Heart right ventricle (tissue), 16 donors: ENCODE measurements at places on chromosomes 5 and 9. TPM values are rescaled to one million over a fixed set of nuclear protein-coding genes. Genes with fewer than 3 reads are reported as not detected.

The AMBP gene
- total RNA-seq: not detected

The HSPB3 gene
- total RNA-seq: 322 TPM

The SLC28A3 gene
- total RNA-seq: 0.17 TPM

The OBP2B gene
- not detected for total RNA-seq

The KIAA0825 gene
- 2.4 TPM for total RNA-seq

The CFAP77 gene
- total RNA-seq: 0.57 TPM

The FAM78A gene
- 43.4 TPM for total RNA-seq

The ANGPTL2 gene
- 42.8 TPM for total RNA-seq

The MEGF10 gene
- 0.23 TPM for total RNA-seq

The PCDH12 gene
- 12.1 TPM for total RNA-seq

The NUDCD2 gene
- total RNA-seq: 12.2 TPM

The ANKRD34B gene
- not detected for total RNA-seq

The SIL1 gene
- 61.1 TPM for total RNA-seq

The PDE4D gene
- 83.2 TPM for total RNA-seq

The IL13 gene
- not detected for total RNA-seq

The ELAVL2 gene
- total RNA-seq: 0.23 TPM

DNA sequence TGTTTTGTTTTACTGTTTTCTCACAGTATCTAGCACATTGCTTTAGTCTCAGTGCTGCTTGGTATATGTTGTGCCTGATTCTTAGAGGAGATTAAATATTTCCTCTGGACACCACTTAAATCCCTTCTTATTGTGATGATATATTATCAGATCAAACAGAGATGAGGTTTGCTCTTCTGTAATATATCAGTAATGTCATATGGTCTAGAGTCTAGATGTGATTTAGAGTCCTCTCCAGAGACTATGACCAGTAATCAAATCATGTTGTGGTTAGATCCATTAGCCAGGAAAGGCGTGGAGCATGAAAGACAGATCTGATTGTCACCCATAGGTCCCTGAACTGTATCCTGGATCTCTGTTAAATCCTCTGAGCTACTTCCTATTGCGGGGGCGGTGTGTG lies 24.4 kb downstream of the CAMK4 start:
- no peak for DNase-seq

DNA sequence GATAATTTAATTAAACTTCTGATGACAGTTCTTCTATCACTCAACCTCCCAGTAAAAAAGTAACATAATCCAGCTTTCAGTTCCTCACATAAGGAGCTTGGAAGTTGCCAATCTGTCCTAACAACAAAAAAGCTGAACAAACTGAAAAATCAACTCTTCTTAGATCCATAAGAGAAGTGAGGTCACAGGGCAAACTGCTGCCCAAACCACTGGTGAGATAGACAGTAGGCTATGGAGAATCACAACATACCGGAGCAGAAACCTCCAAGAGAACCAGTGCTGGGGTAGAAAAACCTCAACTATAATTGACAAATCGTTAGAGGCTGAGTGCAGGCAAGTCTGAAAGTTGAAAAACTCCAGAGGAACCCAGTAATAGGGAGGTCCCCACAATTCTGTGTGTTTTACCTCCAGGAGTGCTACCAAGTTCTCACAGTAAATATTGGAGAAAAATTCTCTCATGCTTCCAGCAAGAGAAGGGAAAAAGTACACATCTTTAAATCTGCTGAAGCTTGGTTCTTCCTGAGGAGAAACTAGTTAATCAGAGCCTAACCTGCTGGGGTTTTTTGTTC lies 300.0 kb downstream of the PDE4D start:
- no peak for DNase-seq

- DNase-seq: no peak
These were observed 1.4 kb downstream of the NCS1 start for GRCh38 chr9:130173666-130173983.

DNA sequence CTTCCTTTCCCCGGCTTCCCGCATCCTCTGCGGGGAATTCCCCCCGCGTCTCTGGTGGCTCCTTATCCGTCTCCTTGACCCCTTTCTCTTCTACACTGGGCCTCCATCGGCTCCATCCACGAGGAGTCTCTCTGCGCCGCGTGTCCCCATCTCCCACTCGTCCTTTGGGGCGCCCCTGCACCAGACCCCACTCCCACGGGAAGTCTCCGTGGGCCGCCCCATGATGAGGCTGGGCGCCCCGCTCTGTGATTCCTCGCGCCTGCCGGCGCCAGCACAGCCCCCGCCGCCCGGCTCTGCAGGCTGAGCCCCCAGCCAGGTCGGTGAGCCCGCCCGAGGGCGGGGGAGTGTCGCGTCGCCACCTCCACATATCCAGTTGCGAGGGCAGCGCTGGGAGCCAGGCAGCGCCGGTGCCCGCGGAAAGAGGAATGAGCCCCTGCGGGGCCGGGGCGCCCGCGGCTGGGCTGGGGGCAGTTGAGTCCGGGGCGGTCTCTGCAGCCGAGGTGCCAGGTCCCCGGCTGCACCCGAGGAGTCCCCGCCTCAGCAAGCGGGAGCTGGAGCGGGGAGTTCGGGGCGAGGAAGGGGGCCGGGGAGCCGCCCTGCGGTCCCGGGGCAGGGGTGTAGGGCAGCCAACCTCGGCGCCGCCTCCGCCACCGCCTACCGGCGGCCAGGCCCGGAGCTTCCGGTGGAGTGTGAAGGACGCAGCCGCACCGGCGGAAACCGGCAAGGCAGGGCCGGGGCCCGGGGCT lies 2.1 kb upstream of the TRAF1 start:
- peak; percentile 73 for DNase-seq

DNA sequence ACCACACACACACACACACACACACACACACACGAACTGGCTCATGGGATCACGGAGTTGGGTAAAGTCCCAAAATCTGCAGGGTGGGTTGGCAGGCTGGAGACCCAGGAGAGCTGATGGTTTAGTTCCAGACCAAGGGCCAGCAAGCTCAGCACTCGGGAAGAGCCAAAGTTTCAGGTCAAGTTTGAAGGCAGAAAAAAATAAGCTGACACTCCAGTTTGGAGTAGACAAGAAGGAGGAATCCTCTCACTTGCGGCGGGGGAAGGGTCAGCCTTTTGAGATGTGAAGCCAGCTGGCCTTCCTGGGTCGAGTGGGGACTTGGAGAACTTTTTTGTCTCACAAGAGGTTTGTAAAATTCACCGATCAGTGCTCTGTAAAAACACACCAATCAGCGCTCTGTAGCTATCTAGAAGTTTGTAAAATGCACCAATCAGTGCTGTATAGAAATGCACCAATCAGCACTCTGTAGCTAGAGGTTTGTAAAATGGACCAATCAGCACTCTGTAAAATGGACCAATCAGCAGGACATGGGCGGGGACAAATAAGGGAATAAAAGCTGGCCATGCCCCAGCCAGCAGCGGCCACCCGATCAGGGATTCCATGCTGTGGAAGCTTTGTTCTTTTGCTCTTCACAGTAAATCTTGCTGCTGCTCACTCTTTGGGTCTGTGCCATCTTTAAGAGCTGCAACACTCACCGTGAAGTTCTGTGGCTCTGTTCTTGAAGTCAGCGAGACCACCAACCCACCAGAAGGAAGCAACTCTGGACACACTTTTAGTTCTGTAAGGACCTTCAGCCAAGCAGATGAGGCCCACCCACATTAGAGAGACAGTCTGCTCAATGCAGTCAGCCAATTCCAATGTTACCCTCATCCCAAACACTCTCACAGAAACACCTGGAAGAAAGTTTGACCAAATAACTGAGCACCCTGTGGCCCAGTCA lies 37.8 kb upstream of the UNC5A start:
- no peak for DNase-seq

- no peak for DNase-seq
These were observed 370.0 kb downstream of the HINT1 start for GRCh38 chr5:130795037-130795436.

- DNase-seq: no peak
These were observed 1.4 kb upstream of the CERCAM start for GRCh38 chr9:128419061-128419925.

DNA sequence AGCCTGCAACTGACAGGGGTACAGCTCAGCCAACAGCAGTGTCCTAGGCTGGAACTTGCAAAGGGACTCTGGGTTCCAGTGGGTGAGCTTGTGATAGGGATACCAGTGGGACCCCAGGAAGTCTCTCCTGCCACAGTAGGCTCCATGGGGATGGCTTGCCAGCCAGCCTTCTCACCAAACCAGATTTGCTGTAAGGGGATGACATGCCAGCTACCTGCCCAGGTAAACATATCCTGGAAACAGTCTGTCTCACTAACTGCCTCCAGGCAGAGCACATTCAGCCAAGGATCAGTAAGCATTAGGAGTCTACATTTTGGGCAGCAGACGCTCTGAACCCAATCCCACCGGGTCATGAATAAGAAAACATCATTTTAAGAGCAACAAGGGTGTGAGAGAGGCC lies 49.9 kb downstream of the SIL1 start:
- DNase-seq: no peak

GRCh38 chr9:123871781-123872180 lies 58.1 kb downstream of the DENND1A start:
- DNase-seq: no peak

GRCh38 chr5:150786876-150787275 lies 8.3 kb downstream of the SMIM3 start:
- no peak for DNase-seq

- DNase-seq: no peak
These were observed 43.1 kb downstream of the COL27A1 start for GRCh38 chr9:114198249-114199040.

- no peak for DNase-seq
These were observed 75.6 kb downstream of the CRB2 start for GRCh38 chr9:123431581-123431980.

GRCh38 chr9:92295827-92296258 lies 2.3 kb upstream of the IARS1 start:
- DNase-seq: no peak

GRCh38 chr9:122015170-122015821 lies 77.8 kb downstream of the TTLL11 start:
- DNase-seq: no peak

DNA sequence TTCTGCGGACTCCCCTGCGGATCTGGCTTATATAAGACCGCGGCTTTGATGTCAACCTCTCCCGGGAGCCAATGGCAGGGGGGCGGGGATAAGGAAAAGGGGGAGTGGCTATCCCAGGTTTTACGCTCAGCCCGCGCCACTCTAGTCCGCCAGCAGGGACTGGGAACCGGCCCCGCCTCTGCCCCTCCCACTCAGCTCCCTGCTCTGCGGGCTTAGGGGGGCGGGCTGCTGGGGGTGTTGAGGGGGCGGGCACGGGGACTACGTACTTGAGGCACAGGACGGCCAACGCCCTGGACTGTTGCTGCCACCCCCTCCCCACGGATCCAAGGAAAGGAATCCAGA lies at the start of gene HAND1:
HAND1 (minus strand) TSS at position 4 of the 342 bp plus-strand sequence. CDS start 219 bp downstream, outside the sequence.
- peak; percentile 72 for DNase-seq

- DNase-seq: no peak
These were observed 187.3 kb downstream of the CDH12 start for GRCh38 chr5:22665801-22666200.

DNA sequence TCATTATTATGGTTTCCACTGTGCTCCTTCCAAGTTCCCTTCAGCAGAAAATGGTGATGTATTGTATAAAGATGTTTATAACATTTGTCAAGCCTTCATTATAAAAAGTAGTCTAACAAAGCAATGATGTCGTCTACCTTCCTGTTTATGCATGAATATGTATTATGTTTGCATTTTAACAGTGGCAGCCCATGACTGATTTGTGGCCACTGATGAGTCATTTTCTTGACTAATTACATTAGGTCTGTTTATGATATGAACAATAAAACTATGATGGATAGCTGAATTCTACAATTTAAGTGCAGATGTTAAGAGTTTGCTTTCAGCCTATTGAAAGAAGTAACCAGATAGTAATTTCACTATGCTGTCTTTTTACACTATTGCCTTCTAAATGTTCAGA lies 75.4 kb upstream of the ADAMTS19 start:
- no peak for DNase-seq

- peak; percentile 34 for DNase-seq
These were observed 100.4 kb downstream of the TTLL11 start for GRCh38 chr9:121992571-121993212.

DNA sequence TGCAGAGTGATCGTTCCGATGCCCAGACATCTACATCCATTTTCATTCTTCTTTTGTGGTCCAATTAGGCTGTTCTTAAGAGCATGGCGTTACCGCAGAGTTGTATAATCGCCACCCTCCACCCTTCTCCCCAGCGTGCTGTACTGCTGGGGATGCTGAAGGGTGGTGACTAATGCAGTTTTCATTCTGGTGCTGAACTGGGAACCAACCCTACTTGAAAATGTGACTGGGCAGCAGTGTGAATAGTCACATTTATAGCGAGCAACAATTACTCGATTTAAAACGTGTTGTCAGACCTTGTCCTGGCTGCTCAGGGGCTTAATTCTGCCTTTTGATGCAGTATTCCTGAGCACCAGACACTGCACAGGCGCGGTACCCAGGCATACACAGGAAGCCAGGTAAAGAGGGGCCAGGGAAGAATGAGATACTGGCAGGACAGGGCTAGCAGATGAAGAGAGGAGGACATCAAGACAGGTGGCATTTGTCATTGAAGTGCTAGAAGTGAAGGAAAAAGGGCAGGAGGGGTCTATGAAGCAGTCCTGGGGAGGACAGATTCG lies 719 bp upstream of the ISCA1 start:
- no peak for DNase-seq

GRCh38 chr9:111287127-111287526 lies 42.9 kb downstream of the OR2K2 start:
- DNase-seq: no peak
